ENCODE measurements at places on chromosomes 2 and 18. TPM values are rescaled to one million over a fixed set of nuclear protein-coding genes. Genes with fewer than 3 reads are reported as not detected.

- peak; percentile 8 for DNase-seq
- no peak overlapping the region for H3K27ac ChIP-seq
- no peaks in the 10 kb centered on the region for H3K27me3 ChIP-seq
- no peaks in the 10 kb centered on the region for H3K4me1 ChIP-seq
- no peak overlapping the region for H3K4me3 ChIP-seq
Observed at GRCh38 chr18:80251700-80252099, 4.4 kb upstream of the PARD6G start.

The DCDC2C gene
- total RNA-seq, result 10.6 TPM

The RMND5A gene
- total RNA-seq, result 31.3 TPM

GRCh38 chr2:73926493-73927327, at the start of gene DGUOK:
Gene DGUOK, plus strand, starts transcription at chr2:73926880. Its CDS starts 31 bp downstream, at chr2:73926911.
- peak within 1 kb of the TSS; percentile 84 for H3K4me3 ChIP-seq
- DNase-seq, result peak; percentile 100
- no peaks in the 10 kb centered on the region for H3K36me3 ChIP-seq
- peak within 1 kb of the TSS; percentile 90 for H3K27ac ChIP-seq
- peaks cover 22% of the 10 kb centered on the region for H3K4me1 ChIP-seq
- no peaks in the 10 kb centered on the region for H3K27me3 ChIP-seq

The CTAGE1 gene
- total RNA-seq, result 4.2 TPM

GRCh38 chr2:120853306-120854013, 117.8 kb downstream of the GLI2 start:
- H3K4me1 ChIP-seq, result peaks cover 13% of the 10 kb centered on the region
- no peaks in the 10 kb centered on the region for H3K27me3 ChIP-seq
- no peaks in the 10 kb centered on the region for H3K36me3 ChIP-seq
- H3K4me3 ChIP-seq, result no peak overlapping the region
- no peak overlapping the region for H3K27ac ChIP-seq

DNA sequence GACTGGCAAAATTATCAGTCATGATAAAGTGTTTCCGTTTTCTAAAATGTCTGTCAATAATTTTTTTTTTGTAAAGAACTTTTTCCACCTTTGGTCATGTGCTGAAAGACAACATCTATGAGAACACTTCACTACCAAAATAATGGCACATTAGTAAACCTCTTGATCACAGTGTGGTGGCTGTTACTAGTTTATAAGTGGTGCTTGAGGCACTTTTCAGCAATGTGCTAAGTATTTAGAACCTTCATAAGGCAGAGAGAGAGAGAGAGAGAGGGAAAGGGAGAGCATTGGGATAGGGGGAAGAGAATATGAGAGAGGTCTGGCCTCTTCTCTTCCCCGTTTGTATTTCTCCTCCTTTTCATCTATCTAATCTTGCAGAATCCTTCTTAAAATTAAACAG, 1.1 kb upstream of the NYAP2 start:
- H3K27ac ChIP-seq, result no peak overlapping the region
- no peaks in the 10 kb centered on the region for H3K4me1 ChIP-seq
- DNase-seq, result no peak
- no peaks in the 10 kb centered on the region for H3K36me3 ChIP-seq
- no peak overlapping the region for H3K4me3 ChIP-seq

The KIAA2012 gene
- 1.3 TPM for total RNA-seq

The WDFY1 gene
- total RNA-seq, result 62.9 TPM

DNA sequence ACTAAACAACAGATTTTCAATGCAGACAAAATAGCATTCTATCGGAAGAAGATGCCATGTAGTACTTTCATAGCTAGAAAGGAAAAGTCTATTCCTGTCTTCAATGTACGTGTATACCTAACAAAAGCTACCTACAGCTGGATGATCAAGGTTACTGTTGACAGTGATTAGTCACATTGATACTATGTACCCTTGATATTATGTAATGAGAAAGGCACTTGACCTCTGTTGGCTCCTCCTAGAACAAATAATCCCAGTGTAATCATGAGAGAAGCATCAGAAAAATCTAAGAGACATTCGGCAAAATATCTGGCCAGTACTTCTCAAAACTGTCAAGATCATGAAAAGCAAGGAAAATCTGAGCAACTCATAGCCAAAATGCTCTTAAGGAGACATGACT, 44.4 kb upstream of the LRRTM4 start:
- no peak overlapping the region for H3K27ac ChIP-seq
- DNase-seq, result no peak
- H3K36me3 ChIP-seq, result no peaks in the 10 kb centered on the region
- no peaks in the 10 kb centered on the region for H3K4me1 ChIP-seq

DNA sequence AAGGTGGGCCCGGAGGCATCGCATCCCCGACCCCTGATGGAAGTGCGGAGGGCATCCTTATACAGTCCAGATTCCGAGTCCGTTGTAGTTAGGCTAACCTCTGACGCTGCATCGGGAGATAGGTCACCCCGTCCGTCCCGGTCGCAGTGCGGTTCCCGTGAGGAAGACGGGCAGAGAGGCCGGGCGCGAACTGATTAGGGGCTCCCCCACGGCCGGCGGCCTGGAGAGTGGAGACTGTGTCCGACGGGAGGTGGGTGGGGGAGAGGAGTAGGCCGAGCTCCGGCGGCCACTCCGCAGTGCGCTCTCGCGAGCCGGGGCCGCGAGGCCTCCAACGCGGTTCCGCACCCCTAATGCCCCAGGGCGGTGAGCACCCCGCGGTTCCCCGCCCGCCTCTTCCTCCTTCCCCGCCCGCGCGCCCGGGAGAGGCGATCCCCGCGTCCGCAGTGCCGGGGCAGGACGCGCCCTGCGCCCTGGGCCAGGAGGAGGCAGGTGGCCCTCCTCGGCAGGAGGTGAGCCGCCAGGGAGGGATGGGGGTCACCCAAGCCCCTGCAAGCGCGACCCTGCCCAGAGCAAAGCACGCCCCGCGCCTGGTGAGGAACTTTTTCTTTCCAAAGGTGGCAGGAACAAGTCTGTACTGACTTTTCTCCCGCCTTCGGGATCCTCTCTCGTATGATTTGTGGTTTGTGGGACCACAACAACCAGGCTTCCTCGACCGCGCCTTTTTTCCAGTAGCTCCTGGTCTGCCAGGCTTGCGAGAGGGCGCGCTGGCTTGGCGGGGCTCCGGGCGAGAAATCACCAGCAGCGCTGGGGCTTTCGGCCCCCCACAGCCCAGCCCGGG, 1.4 kb upstream of the SP5 start:
- no peak overlapping the region for H3K27ac ChIP-seq
- DNase-seq, result no peak
- no peaks in the 10 kb centered on the region for H3K36me3 ChIP-seq
